ENCODE measurements at places on chromosomes 7 and 10.

DNA sequence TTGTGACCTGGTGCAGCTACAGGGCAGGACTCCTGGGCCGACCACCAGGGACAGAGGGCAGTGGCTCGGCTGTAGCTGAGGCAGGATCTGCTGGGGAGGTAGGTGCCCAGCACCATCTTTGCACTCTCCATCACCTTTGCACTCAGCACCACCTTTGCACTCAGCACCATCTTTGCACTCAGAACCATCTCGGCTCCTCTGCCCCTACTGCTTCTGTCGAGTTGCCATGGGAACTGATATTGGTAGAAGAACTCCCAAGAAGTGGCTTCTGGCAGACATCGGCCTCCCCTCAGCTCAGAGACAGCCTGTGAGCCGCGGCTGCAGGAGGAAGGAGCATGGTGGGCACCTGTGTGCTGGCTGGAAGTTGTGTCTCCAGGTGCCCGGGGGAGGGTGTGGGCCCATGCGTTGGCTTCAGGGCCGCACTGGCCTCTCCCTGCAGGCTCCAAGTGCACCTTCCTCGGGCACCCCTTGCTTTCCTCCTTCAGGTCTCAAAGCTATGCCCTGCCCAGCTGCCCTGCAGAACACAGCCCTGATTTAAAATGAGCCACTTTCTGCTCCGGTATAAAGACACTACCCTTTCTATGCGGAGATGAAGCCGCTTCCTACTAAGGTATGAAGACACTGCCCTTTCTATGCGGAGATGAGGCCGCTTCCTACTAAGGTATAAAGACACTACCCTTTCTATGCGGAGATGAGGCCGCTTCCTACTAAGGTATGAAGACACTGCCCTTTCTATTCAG is 514.5 kb downstream of the PTPRN2 start:
- no peak for DNase-seq

- peak; percentile 25 for DNase-seq
Measured at GRCh38 chr7:128831178-128831993, 1.2 kb downstream of the FLNC start.

DNA sequence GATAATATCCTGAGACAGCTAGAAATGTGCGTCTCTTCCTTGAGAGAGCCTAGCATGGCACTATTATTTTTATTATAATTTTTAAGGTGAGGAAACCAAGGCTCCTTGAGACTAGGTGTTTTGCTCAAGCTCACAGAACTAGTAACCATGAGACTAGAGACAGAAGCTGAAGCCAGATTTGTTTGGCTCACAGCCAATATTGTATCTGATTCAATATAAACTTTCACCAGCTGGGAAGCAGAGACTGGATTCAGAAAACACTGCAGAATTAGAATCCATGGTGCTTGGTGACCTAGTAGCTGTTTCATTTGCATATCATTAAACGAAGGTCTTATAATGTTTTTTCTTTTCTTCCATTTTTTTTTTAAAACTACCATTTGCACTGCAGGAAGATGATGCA is 64.4 kb downstream of the DNAJB9 start:
- no peak for DNase-seq

DNA sequence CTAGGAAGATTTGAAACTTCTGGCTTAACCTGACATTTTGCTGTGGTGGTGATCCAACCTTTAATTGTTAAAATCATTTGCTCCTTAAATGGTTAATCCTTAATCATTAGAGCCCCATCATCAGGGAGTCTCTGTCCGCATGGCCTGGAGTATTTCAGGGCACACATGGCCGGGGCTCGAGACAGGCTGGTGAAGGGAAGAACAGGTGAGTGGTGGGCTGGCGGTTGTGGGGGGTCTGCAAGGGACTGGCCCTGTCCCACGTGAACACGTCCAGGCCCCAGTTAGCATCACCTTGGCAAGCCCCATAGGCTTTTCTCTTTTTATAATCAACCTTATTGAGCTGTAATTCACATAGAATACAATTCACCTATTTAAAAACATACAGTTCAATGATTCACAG is 109.5 kb downstream of the DNAJB6 start:
- no peak for DNase-seq

- DNase-seq: no peak
Measured at GRCh38 chr7:64628192-64628591, 37.7 kb upstream of the ZNF107 start.

GRCh38 chr7:46932676-46933424 is 649.1 kb downstream of the TNS3 start:
- no peak for DNase-seq

DNA sequence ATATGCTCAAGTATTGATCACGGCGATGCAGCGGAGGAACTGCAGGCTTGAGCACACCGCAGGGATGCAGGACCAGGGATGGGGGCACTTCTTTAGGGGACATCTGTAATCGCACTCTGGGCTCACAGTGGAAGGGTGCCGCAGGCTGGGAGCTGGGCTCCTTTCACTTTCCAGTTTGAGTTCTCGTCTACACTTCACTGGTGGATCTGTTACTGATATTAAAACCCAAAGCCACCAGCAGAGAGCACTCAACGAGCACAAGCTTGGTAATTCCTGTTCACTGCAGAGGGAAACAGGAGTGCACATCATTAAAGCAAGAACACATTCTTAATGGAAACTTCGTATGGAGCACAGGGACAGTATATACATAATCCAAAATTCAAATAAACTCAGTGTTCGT is 91.3 kb downstream of the PARD3 start:
- peak; percentile 14 for DNase-seq

DNA sequence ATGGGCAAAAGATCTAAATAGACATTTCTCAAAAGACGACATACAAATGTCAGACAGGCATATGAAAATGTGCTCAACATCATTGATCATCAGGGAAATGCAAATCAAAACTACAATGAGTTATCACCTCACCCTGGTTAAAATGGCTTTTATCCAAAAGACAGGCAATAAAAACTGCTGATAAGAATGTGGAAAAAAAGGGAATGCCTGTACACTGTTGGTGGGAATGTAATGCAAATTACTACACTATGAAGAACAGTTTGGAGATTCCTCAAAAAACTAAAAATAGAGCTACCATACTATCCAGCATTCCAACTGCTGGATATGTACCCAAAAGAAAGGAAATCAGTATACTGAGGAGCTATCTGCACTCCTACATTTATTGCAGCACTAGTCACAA is 18.0 kb downstream of the GSDME start:
- no peak for DNase-seq

DNA sequence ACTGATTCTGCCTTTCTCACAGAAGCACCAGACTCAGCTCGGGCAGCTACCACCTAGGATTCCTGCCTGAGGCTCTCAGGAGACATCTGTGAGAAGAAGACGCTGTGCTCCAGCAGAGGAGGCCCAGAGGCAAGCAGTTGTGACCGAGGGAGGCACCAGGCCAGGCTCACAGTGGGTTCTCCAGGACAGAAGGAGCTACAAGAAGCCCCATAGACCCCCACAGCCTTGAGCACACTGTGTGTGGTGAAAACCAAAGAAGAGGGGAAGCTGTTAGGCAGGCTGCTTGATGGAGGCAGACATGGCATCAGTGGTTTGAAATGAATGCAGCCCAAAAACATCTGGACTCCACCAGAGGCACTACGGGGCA is 198.8 kb downstream of the GRID1 start:
- DNase-seq: no peak

DNA sequence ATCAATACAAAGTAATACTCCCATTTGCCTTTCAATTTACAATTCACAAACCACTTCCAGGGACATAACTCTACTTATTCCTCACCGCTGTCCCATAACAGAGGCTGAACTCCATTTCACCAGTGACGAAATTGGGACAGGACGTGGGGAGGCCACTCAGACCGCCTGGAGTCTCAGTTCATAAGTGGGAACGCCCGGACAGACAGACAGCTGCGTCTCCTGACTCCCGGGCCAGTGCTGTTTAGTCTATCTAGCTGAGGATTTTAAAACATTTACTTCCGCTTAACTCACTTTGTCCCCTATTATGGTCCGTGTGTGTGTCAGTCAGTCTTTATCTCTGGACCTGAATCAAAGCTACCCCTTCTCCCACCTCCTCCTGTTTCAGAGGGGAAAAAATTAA is 67.4 kb upstream of the ZNF438 start:
- no peak for DNase-seq

DNA sequence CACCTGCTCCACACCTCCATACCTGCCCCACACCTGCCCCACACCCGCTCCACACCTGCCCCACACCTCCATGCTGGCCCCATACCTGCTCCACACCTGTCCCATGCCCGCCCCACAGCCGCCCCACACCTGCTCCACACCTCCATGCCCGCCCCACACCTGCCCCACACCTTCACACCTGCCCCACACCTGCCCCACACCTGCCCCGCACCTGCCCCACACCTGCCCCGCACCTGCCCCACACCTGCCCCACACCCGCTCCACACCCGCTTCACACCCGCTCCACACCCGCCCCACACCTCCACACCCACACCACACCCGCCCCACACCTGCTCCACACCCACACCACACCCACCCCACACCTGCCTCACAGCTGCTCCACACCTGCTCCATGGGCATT is 53.0 kb downstream of the PARP12 start:
- DNase-seq: no peak

- DNase-seq: no peak
Measured at GRCh38 chr7:134747326-134747725, 32.1 kb upstream of the CALD1 start.

DNA sequence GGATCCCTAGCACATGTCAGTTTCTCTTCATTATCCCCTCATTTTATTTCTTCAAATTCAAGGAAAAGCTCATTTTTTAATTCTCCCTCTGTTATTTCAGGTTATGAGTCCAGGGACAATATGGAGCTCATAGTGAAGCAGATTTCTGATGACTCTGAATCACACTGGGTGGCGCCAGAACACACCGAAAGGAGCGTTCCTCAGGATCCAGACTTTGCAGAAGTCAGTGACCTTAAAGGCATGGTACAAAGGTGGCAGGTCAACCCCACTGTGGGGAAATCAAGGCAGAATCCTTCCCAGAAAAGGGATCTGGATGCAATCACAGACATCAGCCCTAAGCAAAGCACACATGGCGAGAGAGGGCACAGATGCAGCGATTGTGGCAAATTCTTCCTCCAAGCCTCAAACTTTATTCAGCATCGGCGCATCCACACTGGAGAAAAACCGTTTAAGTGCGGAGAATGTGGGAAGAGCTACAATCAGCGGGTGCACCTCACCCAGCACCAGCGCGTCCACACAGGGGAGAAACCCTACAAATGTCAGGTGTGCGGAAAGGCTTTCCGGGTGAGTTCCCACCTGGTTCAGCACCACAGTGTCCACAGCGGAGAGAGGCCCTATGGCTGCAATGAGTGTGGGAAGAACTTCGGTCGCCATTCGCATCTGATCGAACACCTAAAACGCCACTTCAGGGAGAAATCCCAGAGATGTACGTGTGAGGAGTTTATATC is 21.4 kb downstream of the ZKSCAN5 start:
- DNase-seq: no peak

DNA sequence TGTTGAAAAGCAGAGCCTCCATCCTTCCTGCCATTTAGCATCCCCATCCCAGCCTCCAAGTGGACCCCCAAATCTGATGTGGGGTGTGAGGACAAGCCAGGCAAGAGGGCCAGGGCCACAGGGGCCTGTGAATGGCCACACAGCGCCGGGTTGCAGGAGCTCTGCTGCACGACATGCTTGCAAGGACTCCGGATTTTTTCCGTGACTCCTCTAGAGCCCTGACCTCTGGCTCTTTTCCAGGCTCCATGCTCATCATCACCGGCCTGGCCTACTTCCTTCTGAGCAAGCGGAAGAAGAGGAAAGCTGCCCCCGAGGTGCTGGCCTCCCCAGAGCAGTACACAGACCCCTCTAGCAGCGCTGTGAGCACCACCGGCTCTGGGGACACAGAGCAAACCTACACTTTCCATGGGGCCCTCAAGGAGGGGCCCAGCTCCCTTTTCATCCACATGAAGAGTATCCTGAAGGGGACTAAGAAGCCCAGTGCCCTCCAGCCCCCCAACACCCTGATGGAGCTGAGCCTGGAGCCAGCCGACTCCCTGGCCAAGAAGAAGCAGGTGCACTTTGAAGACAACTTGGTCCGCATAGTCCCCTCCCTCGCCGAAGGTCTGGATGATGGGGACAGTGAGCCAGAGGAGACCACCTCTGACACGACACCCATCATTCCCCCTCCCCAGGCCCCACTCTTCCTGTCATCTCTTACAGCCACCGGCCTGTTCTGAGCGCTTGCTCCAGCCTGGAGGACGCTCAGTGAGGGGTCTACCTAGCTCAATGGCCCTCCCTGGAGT is 23.5 kb downstream of the TMEM72 start:
- no peak for DNase-seq

- DNase-seq: no peak
Measured at GRCh38 chr10:131569851-131570715, 258.6 kb upstream of the TCERG1L start.

DNA sequence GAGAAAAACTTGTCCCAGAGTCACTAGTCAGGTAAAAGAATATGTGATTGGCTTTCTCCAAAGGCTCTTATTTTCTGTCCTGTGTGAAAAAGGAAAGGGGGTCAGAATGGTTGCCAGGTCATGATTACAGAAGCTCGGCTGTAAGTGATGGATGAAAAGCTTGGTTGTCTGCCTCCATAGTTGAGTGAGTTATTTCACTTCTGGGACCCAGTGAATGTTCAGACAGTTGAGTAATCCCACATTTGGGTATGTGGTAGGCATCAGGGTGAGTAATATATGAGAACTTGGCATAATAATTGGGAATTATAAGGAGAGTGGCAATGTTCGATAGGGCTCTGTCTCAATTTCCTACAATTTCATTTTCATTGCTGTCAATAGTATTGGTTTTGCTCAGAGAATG is 72.5 kb downstream of the BBS9 start:
- no peak for DNase-seq

GRCh38 chr7:146146831-146147486 is 30.4 kb downstream of the CNTNAP2 start:
- no peak for DNase-seq

GRCh38 chr7:156196649-156197048 is 384.4 kb upstream of the SHH start:
- DNase-seq: no peak

- no peak for DNase-seq
Measured at GRCh38 chr10:13938950-13939349, 352.2 kb downstream of the PRPF18 start.

- peak; percentile 56 for DNase-seq
Measured at GRCh38 chr10:106935978-106936451, 228.5 kb downstream of the SORCS1 start.

DNA sequence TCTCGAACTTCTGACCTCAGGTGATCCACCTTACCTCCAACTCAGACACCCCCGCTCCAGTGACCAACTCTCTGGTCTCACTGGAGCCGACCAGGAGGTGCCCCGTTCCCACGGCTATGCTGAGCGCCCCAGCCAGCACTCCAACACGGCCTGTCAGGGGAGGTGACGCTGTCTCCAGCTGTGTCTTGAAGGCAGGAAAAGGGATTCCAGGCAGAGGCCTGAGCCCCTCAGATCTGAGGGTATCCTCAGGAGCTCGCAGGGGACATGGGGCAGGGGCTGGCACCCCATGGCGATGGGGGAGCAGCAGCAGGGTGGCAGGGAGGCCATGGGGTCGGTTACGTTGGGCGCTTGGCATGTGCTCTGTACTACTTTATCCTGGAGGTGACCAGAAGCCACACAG is 94.3 kb upstream of the RHEB start:
- no peak for DNase-seq

GRCh38 chr10:110147961-110148360 is 59.4 kb upstream of the MXI1 start:
- DNase-seq: no peak

GRCh38 chr7:139889186-139889871 is 60.3 kb downstream of the TBXAS1 start:
- DNase-seq: no peak
